ENCODE measurements at places on chromosomes 6 and 20.

DNA sequence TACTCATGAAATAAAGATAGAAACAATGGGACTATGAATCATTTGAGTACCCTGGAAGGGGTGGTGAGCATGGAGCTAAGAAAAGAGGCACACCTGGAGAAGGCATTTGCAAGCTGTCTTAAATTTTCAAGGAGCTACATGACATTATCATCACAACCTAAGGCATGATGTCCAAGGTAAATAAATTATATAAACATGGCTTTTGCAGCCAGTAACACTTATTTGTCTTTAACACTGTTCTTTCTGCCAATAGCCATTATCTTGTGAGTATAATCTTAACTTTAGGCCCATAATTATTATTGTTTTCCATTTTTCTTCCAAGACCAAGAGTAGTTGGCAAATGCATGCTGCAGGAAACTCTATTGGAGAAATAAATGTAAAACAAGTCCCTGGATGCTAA lies 63.7 kb downstream of the ALDH5A1 start:
- no peak for DNase-seq

GRCh38 chr6:7505189-7505699 lies 36.2 kb upstream of the DSP start:
- no peak for DNase-seq

DNA sequence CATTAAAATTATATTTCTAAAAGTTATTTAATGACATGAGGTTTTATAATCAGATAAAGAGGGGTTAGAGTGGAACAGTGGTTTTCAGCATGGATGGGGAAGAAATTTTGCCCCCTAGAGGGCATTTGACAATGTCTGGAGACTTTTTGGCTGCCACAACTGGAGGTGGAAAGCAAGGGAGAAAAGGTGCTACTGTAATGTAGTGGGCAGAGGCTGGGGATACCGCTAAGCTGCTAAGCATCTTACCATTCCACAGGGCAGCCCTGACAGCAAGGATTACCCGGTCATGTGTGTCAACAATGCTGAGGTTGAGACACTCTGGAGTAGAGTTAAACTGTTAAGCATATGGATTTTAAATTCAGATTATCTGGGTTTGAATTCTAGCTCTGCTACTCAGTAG lies 52.9 kb upstream of the FABP7 start:
- no peak for DNase-seq

DNA sequence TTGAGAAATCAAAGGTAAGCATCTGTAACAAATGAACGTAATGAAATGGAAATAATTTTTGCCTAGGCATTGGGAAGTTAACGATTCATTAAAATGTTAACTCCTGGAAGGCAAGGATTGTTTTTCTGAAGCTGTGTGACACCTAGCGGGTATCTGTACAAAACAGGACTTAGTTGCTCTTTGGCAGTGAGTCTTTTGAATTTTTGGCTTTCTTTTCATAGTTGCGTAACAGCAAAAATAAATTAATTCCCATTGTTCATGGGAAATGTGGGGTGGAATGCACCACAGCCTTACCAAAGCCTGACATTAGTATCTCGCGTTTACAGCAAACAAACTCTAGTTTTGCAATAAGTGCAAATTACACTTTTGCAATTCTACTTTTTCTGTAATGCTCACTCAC lies 92.7 kb upstream of the DTNBP1 start:
- DNase-seq, result no peak

- no peak for DNase-seq
Observed at GRCh38 chr6:113607821-113608545, 249.2 kb upstream of the MARCKS start.

DNA sequence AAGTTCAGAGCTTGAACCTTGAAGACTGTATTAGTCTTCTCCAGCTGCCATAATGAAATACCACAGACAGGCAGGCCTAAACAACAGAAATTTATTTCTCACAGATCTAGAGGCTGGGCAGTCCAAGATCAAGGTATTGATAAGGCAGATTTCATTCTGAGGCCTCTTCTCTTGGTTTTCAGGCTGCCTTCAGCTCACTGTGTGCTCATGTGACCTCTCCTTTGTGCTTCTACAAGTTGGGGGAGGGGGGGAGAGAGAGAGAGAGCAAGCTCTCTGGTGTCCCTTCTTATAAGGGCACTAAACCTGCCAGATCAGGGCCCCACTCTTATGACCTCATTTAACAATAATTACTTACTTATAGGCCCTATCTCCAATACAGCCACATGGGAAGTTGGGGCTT lies 102.6 kb upstream of the RSPO3 start:
- no peak for DNase-seq

DNA sequence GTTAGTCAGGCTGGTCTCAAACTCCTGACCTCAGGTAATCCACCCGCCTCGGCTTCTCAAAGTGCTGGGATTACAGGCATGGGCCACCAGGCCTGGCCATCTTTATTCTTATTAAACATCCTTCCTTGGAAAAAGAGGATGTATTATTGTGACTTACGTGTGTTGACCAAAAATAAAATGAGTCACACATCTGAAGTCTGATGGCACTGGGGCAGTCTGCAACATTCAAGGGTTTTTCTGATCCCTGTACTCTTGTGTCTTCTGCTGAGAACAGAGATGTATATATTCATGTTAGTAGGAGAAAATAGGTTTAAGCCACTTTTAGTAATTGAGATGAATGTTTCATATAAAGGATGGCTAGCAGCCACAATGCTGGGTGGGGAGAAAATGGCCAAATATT lies 129.9 kb upstream of the RIPOR2 start:
- DNase-seq, result no peak

- no peak for DNase-seq
Observed at GRCh38 chr6:13425270-13425873, 62.0 kb downstream of the GFOD1 start.

DNA sequence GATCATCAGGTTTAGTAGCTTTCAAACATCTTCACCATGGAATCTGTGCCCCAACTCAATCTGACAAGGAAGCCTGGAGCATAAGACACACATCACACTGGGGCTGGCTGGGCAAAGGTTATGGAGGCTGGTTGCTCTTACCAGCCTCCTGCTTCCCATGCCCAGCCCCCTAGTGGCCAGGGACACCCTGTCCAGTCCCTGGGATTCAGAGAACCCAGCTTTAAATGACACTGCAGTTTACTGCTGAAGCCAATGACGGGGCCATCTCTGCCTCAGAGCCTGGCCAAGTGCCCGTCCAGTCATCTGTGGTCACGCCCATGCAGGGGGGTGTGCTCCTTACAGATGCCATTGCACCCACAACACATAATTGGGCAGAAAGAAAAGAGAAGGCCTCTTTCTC lies 272.9 kb downstream of the SMOC2 start:
- DNase-seq, result no peak

DNA sequence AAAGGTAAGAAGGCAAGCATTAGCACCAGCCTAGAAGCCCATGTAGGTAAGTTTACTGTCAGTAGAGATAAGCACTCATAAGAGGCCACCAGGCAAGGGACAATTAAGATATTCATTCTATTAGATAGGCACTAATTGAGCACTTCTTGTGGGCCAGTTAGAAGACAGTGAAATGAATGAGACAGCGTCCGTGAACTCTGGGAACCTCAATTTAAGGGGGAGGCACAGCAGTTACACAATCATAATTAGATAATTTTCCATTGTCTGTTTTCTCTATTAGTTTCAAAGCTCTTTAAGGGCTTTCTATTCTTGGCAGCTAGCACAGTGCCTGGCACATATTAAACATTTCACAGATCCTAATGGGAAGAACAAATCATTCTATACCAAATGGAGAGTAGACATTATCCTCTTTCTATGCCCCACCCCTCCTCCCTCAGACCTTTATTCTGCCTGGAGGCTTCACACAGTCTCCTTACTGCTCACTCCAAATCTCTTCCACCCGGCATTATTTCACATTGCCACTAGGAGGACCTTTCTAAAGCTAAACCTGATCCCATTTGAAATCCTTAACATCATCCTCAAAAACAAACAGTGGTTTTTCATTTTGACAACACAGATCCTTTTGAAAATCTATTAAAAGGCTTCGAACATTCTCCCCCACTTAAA lies 529.6 kb downstream of the ADGRB3 start:
- DNase-seq, result no peak

DNA sequence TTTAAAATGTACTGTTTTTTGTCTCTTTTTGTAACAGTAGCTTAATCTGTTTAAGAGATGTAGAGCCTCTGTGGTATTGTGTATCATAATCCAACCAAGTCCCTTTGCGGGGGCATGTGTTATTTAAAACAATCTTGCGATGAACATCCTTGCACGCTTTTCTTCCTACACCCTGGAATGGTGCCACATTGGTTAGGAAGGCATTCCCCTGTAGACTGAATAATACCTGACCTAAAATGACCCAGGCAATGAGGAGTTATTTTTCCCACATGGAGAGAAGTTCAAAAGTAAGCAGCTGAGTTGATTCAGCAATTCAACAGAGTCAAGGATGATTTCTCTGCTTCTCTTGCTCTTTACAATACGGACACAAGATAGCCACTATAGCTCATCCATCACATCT lies 142.0 kb upstream of the PMEPA1 start:
- no peak for DNase-seq

DNA sequence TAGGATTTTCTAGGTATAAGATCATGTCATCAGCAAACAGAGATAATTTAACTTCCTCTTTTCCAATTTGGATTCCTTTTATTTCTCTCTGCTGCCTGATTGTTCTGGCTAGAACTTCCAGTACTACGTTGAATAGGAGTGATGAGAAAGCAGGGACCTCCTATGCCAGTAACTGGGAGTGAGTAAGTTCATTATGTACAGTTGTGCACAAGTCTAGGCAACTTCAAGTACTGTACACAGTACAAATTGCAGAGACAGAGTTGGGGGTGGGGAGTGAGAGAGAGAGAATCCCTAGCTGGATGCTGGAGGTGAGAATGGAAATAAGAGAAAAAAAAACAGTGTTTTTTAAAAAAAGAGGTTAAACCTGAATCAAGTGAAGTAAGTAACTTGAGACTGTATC lies 210.2 kb downstream of the MMUT start:
- no peak for DNase-seq

GRCh38 chr6:134295953-134296553 lies 21.9 kb downstream of the SGK1 start:
- no peak for DNase-seq

DNA sequence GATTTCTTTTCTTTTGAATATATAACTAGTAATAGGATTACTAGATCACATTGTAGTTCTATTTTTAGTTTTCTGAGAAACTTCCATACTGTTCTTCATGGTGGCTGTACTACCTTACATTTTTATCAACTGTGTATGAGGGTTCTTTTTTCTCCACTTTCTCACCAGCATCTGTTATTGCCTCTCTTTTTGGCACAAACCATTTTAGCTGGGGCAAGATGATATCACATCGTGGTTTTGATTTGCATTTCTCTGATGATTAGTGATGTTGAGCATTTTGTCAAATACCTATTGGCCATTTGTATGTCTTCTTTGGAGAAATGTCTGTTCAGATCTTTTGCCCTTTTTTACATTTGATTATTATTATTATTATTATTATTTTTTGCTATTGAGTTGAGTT lies 86.1 kb upstream of the TCF21 start:
- DNase-seq, result no peak

GRCh38 chr20:50360218-50360672 lies 149.9 kb upstream of the PTPN1 start:
- DNase-seq, result no peak

GRCh38 chr20:52454660-52455059 lies 263.1 kb upstream of the ZFP64 start:
- DNase-seq, result no peak

DNA sequence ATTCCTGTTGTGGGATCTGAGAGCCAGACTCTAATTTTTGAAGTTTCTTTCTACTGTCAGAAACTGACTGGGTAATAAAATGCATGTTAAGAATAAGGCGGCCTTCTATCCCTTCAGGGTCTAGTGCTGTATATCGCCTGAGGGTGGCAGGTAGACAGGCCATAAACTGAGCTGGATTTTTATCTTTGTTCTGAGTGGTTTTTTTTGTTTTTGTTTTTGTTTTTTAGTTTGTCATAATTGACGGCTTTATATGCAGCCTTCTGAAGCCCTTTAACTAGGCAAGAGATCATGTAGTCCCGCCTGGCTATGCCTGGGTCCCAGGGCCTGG lies 747.7 kb upstream of the ADGRB3 start:
- no peak for DNase-seq

- DNase-seq, result no peak
Observed at GRCh38 chr6:137297887-137298286, 78.7 kb upstream of the IFNGR1 start.

DNA sequence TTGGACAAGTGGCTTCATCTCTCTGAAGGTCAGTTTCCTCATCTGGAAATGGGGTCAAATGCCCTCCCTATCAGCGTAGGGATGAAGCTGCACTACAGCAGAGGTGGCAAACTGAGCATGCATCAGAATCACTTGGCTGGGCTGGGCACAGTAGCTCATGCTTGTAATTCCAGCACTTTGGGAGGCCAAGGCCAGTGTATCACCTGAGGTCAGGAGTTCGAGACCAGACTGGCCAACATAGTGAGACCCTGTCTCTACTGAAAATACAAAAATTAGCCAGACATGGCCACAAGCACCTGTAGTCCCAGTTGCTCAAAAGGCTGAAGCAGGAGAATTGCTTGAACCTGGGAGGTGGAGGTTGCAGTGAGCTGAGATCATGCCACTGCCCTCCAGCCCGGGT lies 6.7 kb upstream of the MMP9 start:
- DNase-seq, result no peak

- no peak for DNase-seq
Observed at GRCh38 chr6:44454198-44454597, 66.7 kb downstream of the CDC5L start.

DNA sequence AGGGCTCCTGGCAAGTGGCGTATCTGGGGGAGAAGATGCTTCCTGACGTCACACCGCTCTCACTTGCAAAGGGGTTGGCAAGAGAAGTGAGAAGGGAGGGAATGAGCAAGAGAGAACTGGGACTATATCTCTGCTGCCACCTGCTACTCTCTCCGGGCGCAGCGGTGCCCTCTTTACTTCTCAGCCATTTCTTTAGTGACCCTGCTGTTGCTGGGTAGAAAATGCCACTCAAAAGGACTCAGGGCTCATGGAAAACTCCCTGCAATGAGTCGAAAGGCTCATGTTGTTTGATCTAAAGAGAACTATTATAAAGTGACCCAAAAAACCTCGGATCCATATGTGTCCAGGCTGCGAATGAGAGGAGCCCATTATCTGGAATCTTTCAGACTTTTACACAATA lies 401.8 kb downstream of the SAMD5 start:
- no peak for DNase-seq

DNA sequence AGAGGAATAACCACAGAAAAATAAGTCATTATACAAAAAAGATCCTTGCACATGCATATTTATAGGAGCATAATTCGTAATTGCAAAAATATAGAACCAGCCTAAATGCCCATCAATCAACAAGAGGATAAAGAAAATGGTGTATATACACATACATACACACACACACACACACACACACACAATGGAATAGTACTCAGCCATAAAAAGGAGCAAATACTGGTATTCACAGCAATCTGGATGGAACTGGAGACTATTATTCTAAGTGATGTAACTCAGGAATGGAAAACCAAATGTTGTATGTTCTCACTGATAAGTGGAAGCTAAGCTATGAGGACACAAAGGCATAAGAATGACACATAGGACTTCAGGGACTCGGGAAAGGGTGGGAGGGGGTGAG lies 1.9 kb upstream of the KIAA1586 start:
- DNase-seq, result no peak
